ENCODE measurements at places on chromosomes 16 and 17.

DNA sequence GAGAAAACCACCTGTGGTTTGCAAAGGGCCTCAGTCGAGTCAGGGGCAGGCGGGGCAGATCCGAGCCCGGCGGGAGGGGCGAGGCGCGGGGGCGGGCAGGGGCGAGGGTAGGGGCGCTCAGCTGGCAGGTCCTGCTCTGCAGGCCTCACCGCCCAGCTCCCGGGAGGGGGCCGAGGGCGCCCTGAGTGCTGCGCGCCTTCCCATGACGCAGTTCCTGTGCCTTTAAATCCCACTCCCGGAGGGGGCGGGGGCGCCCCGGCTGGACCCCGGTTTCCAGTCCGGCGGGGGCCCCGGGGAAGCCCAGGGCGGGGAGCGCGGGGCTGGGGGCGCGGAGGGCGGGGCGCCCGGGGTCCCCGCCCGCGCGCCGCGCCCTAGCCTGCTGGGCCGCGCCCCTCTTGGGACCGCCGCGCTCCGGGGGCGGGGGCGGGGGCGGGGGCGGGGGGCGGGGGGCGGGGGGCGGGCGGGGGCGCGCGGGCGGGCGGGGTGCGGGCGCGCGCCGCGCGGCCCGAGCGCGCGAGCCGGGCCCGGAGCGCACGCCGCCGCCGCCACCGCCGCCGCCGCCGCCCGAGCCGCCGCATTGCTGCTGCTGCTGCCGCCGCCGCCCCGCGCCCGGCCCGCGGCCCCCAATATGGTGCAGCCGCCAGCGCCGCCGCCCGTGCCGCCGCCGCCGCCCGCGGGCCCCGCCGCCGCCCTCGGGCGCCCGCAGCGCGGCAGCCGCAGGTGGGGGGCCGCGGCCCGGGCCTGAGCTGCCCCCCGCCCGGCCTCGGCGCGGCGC is at the start of gene JPH3:
TSS of gene JPH3 (plus strand) at position 508 of the 775 bp plus-strand sequence. CDS start 639 bp downstream, outside the sequence.
- DNase-seq: peak; percentile 72

DNA sequence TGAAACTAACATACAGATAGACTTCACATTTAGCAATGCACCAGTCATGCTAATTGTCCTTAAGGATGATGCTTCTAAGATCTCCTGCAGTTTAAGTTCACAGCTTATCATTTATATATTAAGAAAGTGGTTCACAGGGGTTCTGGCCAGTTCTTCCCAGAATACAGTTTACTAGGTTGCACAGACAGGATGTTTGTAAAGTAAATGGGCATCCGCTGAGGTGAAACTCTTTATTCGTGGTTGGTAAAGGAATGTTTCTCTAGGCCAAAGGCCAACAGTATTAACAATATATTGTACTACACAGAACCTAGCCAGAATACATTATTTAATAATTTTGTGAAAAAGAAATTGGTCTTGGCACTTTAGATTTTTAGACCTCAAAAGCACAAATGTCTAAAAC is 1427.3 kb downstream of the CDH8 start:
- DNase-seq: no peak

- no peak for DNase-seq
Measured at GRCh38 chr16:78072275-78072674, 27.2 kb upstream of the WWOX start.

DNA sequence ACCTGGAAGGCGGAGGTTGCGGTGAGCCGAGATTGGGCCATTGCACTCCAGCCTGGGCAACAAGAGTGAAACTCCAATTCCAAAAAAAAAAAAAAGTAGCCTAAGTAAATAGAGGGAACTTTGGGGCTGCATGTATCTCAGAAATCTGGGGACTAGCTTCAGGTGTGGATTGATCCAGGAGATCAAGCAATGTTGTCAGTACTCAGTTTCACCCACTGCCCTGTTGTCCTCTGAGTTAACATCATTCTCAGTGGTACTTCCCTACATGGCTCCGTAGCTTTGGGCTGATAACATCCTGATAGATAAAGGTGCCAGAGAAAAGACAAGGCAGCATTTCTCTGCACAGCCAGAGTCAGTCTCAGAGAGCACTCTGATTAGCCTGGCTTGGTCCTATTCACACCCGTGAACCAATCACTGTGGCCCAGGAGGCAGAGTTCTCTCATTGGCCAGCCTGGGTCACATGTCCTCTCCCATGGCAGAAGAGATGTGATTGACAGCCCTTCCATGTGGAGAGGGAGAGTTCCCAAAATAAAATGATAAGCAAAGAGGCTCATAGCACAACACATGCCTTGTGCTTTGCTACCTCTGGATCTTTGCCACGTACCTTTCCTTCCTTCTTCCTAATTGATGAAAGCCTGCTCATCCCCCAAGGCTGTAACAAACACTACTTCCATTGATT is 99.6 kb downstream of the ABCC1 start:
- DNase-seq: no peak

- DNase-seq: no peak
Measured at GRCh38 chr16:49485663-49486062, 112.1 kb downstream of the C16orf78 start.

GRCh38 chr17:50199803-50200456 is 1.5 kb downstream of the COL1A1 start:
- peak; percentile 92 for DNase-seq

DNA sequence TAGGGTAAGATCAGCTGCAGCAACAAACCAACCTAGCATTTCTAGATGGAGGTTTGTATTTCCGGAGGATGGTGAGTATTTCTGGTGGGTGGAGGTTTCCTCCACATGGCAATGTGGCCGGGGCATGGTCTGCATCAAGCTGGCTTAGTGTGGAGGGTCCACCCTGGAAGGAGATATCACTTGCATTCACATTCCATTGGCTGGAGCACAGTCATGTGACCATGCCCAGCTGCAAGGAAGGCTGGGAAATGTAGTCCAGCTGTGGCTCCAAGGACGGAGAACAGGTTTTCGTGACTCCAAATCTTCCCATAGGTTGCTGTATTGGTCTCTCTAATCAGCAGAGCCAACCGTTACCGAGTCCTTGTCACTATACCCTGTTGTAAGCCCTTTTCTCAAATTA is 68.7 kb downstream of the RAI1 start:
- peak; percentile 90 for DNase-seq

DNA sequence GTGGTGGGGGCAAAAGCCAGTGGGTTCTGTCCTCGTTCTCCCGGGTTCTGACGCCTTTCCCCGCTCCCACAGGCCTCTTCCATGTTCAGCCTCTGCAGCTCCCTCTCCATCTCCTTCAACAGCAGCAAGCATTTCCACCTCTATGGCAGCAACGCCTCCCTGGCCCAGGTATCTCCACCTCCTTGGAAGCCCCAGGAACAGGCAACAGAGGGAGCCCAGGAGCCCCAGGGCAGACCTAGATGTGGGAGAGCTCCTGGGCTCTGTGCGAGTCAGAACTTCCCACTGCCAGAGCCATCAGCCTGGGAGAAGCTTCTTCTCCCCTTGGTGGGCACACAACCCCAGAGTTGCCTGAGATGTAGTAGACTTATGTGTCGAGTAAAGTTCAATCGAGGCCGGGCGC is 7.8 kb downstream of the ZNF768 start:
- DNase-seq: no peak

DNA sequence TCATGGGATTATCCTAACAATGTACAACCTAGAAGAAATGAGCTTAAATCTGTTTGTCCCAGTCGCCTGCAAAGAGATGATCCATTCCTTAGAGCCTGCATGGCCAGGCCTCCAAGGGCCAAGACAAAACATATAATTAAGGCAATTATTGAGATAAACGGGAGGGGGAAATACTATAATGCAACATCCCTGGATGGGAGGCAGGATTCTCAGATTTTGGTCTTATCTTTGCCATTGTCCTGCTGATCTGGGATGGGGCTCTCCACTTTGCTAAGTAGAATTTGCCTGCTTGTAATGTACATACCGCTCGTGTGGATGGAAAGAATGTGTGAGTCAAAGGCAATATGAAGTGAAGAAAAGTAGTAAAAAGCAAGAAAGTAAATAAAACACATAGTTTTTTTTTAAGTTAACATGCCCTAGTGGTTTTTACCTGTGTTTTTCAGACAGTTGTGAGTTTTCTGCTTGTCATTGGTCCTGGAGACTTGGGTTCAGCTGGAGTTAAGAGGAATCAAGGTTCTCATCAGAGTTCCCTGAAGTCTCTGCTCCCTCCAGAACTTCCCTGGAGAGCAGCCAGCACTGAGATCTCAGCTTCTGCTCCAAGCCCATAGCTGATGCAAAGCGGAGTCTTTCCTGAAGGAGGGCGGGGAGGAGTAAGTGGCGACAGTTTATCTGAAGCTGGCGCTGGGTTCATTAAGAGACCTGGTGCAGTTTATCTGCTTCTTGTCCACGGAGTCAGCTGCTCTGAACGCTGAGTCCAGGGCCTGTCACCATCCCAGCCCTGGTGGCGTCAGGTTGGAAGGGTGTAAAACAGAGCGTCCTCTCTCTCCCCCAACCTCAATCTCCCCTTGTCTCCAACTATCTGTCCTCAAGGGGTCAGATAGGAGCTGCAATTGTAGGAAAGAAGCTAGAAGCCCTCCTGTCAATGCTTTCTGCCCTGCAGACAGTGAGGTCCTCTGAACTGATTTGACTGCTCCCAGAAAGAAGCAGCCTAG is 30.1 kb downstream of the HOXB1 start:
- no peak for DNase-seq

DNA sequence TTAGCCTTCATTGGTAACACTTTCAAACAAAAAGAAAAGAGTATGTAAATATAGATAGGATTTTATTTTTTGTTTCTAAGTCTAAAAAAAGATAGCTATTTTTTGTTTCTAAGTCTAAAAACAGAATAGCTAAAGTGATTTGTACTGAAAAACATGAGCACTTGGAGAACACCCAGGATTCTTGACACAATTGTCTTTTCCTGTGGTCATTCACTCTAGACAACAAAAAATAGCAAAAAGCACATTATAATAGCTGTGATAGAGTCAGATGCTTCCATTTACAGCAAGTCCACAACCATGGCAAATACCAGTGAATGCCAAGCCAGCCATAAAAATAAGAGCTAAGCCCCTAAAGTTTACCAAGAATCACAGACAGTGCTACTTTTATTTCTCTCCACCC is 36.7 kb downstream of the SKAP1 start:
- DNase-seq: no peak

DNA sequence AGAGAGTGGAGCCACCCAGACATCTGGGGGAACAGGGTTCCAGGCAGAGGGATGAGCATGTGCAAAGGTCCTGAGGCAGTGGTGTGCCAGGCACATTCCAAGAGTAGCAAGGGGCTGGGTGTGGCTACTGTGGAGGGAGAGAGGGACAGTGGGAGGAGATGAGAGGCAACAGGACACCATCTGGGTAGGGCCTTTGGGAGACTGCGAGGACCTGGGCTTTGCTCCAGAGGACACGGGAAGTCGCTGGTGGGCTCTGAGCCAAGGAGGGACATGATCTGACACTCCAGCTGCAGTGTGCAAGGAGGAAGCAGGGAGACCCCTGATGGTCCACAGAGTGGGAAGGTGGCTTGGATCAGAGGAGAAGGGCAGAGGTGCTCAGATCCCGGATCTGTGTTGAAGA is 56.7 kb upstream of the MED9 start:
- no peak for DNase-seq

DNA sequence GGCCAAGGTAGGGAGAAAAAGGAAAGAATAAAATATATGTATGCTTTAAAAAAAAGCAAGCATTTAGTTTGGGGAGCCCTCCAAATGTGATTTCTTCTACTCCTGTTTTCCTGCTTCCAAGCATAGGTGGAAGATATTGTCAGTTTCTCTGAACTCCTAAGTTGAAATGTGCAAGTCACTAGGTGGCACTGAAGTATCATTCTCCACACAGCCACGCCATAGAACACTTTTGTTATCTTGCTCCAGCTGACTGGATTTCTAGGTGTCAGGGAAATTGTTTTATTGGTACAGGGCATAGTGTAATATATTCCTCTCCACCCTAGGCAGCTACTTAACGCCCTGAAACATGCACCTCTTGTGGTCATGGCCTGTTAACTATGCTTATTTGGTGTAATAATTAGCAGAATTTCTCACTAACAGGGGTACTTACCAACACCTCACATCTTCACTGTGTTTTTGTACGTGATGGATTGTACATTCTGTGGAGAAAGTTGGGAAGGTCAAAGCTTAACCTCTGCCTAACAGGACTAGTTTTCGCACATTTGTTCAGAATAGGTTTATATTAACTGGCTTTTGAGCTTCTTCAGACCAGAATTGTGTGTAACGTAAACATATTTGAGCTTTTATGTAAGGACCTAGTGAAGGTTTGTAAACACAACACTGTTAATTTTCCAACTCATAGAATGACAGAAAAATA is 69.3 kb downstream of the FTO start:
- DNase-seq: no peak

Data from ecto neural progenitor cell (in vitro differentiated cells).